ENCODE measurements at places on chromosomes 11 and 22.

DNA sequence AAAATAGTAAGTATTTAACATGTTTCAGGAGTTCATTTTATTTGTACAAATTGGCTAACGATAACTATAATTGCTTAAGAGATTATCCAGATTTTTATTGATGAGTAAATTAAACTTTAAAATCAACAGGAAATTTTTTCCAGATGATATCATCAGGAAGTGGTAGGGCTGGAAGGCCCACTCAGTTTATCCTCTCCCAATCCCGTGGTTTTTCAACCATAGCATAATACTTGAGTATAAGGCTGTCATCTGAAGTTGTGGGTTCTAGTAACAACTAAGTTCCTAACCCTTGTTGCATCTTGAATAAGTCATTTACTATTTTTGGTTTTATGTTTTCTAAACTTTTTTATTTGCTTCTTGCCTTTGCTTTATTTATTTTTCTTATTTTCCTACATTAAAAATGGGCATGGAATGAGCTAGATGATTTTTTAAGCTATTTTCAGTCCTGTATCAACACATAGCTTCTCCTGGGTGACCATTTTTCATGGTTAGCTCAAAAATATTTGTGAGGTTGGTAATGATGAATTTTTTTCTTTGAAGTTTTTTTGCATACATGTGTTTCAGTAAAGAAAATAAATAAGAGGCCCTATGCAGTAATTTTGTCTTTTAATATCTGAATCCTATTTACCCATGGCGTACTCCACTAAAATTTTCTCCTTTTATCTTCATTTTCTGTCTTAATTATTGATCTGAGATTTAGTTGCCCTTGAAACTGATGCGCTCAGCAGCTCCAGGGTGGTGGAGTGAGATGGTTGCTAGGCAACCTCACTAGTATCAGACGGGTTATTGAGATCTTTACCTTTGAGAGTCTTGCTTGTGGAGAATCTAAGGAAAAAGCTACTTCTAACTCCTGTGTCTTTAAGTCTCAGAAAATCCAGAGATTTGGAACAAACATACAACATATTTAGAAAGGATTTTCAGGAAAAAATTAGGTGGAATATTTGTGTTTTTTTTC, 452.0 kb upstream of the CCDC179 start:
- no peak for DNase-seq

DNA sequence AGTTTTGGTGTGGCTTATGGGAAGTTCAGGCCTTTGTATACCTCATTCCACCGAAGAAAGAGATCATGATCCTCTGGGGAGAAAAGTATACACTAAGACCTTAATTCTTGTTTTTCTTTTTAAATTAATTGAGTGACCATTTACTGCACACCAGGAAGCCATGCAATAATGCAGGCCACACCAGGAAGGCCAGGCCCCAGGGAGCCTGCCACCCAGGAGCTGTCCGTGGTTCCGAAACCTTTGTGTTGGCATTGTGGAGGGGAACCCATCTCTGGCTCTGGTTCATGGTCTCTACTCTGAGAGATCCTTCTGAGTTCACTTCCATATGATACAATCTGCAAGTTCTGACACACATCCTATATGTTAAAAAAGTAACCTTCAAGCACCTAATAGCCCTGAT, 291.8 kb downstream of the MIAT start:
- DNase-seq = no peak

GRCh38 chr22:35777335-35777975, 59.8 kb downstream of the APOL5 start:
- DNase-seq = no peak

DNA sequence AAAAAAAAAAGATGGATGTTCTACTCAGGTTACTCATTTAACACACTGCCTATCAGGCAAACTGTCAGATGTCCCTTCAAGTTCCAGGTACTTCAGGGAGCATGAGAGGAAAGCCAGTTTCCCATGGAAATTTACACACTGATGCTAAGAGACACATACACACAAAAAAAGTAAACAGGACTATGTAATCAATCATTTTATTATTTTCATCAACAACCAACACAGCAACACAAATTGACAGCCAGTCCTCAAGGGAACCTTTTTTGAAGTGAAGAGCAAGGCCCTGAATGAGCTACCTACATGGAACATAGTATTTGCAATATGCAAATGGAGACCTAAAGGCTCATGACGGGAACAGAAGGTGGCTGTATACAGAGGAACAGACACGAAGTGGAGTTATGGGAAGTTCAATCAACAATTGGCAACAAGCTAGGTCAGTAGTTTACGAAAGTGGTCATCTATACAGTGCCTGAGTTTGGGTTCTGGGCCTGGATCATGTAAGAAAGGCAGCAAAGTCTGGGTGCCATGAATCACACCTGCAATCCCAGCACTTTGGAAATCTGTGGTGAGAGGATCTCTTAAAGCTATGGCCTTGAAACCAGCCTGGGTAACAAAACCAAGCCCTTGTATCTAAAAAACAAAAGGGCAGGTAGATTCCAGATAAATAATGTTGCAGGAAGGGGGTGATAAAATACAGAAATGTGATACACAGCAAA, 12.6 kb upstream of the WDR74 start:
- no peak for DNase-seq

GRCh38 chr11:66388780-66389386, 17.3 kb upstream of the SLC29A2 start:
- peak; percentile 81 for DNase-seq

DNA sequence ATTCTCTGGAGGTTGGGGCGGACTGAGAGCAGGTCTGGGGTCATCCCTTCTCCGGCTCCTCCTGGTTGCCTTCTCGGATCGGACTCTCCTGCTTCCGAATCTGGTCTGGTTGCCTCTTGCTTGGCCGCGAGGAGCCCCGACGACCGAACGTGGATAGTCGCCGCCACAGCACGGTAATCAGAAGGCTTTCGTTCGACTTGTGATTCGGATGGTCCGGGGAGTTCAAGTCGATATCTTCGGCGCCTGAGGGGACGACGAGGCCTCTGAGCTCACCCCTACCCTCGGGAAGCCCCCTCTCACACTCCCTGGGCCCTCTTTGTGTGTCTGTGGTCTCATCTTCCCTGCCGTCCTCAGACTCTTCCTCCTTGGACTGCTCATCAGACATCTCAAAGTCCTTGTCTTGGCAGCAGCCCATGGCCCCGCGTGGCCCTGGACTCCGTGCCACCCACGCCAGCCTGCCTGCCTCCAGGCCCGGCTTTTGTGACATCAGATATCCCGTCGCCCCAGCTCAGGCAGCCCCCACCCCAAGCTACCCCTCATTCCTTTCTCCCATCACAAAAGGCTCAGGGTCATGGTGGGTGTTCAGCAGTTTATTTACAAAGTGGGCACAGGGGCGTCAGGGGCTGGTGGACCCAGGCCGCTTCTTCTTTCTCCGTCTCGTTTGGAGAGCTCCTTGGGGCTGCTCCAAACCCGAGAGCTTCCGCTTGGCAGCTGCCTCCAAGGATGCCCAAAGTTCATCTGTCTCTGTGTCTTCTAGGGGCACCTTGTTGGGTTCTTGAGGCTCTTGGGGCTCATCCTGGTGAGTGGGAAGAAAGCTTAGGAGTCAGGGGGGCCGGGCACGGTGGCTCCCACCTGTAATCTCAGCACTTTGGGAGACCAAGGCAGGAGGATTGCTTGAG, at the start of gene TEX54:
TEX54 (minus strand) TSS at position 506 of the 899 bp plus-strand sequence.
- peak; percentile 70 for DNase-seq

DNA sequence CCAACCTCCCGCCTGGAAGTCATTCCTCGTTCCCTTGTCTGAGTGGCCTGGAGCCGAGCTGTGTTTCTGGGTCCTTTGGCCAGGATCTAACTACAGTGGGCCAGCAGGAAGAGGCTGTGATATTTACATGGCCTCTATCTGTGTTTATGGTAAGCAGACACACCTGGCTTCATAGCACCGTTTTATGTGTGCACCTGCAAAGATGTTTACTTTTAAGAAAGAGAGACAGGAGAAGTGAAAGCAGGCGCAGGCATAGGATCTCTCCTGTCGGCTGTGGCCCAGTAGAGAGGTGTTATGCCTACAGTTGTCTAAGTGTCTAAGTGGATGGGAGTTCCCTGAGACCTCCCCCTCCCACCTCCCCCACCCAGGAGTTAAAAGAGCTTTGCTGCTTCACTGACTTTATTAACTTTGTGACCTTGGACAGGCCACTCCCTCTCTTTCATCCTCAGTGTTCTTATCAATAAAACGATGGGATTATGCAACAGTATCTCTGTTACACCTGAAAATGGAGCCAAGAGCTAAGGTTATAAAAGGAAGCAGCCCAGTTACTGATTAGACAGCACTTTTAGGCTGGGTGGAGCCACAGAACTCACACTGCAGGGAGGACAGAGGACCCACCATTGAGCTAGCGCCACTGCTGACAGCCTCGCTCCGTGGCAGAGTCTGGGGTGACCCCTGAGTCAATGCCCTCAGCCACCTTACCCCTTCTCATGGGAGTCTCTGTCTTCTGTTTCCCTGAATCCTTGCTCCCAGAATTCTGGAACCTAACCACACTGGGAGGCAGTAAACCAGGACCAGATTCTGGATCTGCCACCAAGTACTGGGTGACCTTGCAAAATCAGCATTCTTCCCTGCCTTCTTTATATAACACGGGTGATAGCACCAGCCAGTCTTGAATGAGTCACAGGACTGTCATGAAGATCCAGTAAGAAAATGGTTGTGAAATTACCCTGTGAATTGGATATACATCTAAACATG, 22.0 kb downstream of the ST14 start:
- DNase-seq = no peak

GRCh38 chr22:40748388-40749355, 69.4 kb downstream of the MCHR1 start:
- no peak for DNase-seq

DNA sequence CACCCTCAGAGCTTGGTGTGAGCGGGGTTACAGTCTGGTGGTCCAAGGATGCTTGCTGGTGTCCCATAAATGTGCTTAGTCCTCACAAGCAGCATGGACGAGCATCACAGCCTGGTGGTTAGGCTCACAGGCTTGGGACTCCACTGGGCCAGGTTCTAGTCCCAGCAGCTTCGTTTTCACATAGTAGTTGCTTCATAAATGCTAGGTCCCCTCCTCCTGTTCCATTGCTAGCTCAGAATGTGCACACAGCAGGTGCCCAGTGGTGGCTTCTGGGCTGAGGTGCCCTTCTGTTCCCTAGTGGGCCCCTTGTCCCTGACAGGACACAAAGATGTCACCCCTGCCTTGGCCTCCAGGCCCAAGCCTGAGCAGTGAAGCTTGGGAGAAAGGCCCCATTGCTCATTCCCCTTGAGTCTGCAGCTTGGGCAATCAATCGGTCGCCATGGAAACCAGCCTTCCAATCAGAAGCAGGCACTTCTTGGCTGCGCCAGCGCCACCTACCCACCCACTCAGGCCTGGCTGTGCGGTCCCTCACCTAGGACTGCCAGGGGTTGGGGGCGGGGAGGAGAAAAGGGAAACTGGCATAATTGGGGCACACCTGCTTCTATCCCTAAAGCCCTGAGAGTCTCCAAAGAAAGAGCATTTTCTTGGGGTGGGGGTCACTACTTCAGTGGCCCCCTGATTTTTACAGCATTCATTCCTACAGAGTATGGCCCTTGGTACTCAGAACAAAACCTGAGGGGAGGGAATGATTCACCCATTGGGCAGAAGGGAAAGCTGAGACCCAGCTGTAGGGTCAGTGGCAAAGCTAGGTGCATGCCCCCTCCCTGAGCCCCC, 48.1 kb downstream of the CYTH4 start:
- no peak for DNase-seq

- DNase-seq = no peak
Measured at GRCh38 chr22:47630741-47631534, 868.5 kb downstream of the TBC1D22A start.

- DNase-seq = no peak
Measured at GRCh38 chr11:82080160-82080559, 653.5 kb downstream of the FAM181B start.

GRCh38 chr11:107251298-107251697, 206.3 kb downstream of the CWF19L2 start:
- DNase-seq = no peak

DNA sequence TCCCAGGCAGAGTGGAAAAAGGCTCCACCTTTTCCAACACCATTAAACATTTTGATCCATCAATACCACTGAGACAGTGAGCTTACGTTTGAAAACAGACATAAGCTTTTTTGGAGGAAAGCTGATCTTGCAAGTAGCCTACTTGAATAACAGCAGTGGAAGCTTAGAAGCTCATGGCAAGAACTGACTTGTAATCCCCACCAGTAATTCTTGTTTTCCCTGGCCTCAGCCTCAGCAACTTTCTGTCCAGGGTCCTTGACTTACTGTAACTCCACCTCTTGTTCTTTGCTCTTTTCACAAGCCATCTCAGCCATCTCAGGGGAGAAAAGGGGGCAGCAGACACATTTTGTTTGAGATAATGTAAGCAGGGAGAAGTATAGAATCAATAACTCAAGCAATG, 12.3 kb upstream of the MPZL2 start:
- DNase-seq = no peak

Measured in activated CD8-positive, alpha-beta memory T cell treated with anti-CD3 and anti-CD28 coated beads for 24 hours (primary cell).